NCI-H1417 (cell line): ENCODE measurements at places on chromosomes 16 and 17.

DNA sequence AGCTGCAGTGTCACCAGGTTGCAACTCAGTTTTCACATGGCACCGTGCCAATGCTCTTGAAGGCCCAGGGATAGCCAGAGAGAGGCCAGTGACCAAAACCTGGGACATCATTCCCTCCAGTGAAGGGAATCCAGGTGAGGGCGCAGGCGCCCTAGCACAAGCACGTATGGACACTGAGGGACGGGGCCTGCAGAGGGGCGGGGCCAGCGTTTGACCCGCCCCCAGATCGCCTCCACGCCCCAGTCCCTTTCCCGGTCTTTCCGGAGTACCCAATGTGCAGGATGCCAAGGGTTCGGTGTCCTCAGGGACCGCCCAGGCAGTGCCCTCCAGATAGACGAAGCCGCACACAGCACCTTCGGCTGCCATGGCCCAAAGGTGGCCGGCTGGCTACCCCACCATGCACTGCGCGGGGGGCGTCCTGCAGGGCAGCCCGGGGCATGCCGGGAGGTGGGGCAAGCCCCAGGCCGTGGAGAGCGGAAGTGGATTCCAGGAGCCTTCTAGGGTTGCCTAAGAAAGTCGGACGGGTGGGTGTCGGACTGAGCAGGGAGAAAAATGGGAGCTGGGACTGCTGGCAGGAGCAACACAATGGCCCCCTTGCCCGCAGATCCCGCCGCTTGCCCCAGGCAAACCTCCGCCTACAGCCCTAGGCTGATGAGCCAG, 4.6 kb downstream of the SLC12A4 start:
- no peak for DNase-seq

DNA sequence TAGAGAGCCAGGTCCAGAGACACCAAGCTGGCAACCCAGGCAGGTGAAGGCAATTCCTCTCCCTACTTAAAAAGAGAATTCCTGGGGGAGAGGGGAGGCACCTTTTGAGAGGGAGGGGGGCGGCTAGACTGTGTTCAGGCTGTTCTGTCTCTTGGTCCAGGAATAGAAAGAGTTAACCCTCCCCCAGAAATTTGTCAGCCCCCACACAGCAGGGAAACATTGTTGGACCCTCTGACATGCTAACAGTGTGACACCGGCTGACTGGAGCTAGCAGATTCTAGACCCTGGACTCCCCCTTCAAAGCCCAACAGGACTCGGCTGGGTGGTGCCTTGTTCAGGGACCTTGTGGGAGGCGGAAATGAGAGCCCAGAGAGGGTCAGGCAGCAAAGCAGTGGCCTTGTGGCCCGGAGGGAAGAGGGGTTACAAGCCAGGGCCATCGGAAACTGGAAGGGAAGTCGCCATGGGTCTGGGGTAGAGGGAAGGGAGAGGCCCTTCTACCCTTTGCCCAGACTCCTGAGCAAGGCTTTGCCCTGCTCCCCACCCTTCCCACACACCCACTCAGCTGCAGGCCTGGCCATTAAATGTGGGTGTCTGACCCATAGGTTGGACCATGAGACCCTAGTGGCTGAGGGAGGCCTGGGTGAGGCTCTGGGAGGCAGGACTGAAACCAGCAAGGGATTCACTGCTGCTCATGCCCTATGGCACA, 44.6 kb downstream of the RAI1 start:
- no peak for DNase-seq

DNA sequence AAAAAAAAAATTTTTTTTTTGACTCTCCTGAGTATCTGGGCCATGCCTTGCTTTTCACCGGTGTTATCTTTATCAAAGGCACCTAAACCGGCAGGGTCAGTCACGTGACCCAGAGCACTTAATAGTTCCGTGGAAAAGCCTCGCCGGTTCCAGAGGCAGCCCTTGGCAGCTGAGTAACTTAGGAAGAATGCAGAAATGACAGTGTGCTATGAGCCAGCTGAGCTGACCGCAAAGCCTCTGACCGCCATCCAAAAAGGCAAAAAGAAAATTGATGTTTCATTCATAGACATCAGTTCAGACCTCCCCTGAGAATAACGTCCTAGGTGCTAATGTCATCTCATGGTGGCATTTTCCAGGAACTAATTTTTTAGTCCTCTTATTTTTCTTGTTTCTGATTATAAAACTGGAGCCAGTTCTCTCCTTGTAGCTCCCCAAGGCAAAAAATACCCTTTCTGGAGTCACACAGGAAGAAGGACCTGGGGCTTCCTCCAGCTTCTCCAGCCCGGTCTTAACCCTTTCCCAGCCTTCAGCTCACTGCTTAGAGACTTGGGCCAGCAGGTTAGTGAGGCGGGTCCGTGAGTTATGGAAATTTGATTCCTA, 122.6 kb downstream of the SOCS1 start:
- no peak for DNase-seq

DNA sequence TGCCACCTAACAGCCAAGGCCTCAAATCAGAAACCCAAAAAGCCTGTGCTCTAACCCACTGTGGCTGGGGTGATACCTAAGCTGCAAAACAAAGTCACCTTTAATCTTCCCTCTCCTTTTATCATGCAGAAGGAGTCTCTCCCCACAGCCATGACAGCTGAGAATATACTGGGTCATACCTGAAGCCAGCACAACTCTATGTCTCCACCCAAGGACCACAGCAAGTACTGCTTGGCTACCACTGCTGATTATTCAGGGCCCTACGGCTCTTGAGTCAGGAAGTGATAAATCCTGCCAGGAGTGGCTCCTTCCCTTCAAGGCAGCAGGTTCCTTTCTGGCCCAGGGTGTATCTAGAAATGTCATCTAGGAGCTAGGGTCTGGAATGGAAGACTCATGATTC, 151.5 kb upstream of the TOM1L1 start:
- DNase-seq: no peak

GRCh38 chr16:59573528-59574271, 839.6 kb upstream of the GOT2 start:
- DNase-seq: no peak

DNA sequence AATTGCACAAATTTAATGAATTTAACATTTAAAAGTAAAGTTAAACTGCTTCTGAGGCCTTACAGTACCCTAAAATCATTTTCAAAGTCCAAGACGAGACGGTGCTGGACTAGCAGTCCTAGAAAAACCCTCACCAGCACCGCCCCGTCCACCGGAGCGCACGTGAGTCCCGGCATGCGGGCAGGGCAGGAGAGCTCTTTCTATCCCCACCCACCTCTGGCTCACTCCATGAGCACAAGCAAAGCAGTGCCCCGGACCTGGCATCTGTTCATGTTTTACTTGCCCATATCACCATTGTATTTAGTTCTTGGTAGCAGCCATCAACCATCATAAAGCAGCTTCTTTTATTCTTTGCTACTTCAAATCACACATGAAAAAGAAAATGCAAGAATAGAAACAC, 41.7 kb downstream of the ANKRD11 start:
- no peak for DNase-seq

DNA sequence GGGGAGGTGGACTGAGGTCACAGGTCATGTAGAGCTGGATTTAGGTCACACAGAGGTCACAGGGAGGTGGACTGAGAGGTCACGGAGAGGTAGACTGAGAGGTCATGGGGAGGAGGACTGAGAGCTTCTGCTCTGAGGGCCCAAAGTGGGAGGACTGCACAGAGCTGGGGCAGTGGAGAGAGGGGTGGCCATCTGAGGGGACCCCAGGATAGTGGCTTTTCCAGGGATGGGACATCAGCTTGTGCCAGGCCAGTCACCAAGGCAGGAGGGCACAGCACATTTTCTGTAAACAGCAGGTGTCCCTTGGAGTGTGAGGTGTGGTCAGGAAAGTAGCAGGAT, 26.1 kb upstream of the JPT2 start:
- DNase-seq: no peak

GRCh38 chr16:35195173-35195863, 1735.9 kb downstream of the TP53TG3F start:
- no peak for DNase-seq

GRCh38 chr16:69106491-69107315, 1.2 kb downstream of the HAS3 start:
- DNase-seq: no peak

- DNase-seq: no peak
Measured at GRCh38 chr17:55479903-55480302, 31.3 kb downstream of the SMIM36 start.

GRCh38 chr16:86211265-86211664, 299.1 kb upstream of the FOXF1 start:
- DNase-seq: no peak

GRCh38 chr16:15649727-15650018, 372 bp upstream of the NDE1 start:
- no peak for DNase-seq

DNA sequence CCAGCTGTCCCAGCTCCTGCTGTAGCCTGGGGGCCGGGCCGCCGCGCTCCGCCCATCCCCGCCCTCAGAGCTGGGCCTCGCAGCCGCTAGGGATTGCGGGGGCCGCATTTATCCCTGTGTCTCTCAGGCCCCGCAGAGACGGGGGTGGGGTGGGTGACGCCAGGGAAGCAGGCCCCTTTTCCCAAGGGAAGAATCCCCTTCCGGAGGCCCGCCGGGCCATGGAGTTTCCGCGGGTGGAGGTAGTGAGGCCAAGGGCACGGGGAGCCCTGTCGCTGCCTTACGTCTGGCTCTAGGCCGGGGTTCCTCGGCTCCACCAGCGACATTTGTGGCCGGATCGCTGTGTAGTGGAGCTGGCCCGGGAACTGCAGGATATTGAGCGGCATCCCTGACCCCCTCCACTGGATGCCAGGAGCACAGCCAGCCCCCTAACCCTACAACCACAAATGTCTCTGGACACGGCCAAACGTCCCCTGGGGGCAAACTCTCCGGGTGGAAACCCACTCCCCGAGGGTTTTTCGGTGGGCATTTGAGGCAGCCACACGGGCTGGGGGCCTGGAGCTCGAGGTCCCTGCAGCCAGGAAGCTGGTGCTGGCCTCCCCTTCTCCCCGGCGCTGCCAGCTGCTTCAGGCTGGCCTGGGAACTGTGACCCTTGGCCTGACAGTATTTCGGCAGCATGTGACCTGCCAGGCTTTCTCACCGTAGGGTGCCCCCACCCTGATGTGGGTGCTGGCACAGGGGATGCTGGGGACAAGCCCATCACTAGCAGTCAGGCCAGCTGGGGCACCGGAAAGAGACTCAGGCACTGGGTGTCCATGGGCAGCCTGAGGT, 12.0 kb upstream of the CD300A start:
- DNase-seq: peak; percentile 86

DNA sequence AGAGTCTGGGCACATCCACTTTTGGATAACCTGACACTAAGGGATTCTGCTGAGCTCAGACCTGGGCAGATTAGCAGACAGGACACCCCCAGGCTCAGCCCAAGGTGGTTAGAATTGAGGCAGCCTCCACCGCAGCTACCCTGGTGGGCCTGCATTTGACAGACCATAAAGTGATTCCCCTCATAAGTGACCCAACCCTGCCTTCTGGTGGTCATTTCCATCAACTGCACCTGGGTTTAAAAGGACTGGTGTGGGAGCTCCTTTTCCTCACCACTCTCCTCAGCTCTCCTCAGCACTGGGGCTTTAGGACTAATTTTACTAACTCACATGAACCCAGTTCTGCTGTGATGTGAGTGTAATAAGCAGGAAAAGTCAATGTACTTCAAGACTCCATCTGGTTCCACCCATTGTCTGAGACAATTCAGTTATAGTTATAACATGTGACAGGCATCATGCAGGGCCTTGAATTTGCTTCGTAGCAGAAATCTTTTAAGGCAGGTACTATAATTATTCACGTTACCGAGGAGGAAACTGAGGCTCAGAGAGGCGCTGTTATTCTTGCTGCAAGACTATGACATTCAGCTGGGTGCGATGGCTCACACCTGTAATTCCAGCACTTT, 42.5 kb downstream of the MYH3 start:
- DNase-seq: peak; percentile 47

DNA sequence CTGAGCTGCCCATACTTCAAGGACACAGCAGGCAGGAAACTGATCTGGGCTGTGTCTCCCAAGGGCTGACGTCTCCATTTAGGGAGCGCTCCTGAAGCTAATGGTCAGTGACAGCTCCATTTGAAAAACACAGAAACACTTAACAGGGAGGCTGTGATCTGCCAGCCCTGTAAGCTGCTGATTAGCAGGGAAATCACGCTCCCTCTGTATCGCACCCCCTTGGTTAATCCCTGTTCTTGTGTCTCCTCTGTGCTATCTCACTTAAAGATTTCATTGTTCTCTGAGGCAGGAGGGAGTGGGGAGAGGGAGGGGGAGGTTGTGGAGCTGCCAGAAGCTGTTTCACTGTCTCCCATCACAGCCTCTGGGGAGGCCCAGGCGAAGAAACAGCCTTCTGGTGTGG, 47.4 kb upstream of the CACNG3 start:
- no peak for DNase-seq

GRCh38 chr16:14196539-14196938, 125.4 kb downstream of the MRTFB start:
- peak; percentile 46 for DNase-seq

- no peak for DNase-seq
Measured at GRCh38 chr16:27230562-27231001, 27.3 kb downstream of the KDM8 start.

DNA sequence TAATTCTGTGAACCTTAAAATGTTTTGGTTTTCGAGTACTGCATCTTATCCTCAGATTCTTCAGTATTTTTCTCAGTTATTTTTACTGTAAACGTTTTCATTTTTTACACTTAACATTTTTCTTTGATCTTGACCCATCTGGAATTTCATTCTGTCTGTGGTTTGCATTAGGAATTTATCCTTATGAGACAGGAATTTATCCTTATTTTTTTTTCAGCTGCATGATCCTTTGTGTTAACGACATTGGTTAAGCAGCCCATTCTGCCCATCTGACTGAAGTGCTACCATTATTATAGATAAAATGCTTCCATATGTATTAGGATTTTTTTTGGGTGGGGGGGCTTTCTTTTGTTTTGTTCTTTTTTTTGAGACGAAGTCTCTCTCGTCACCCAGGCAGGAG, 41.0 kb downstream of the SNX29 start:
- no peak for DNase-seq

GRCh38 chr17:149231-149630, 11.9 kb downstream of the SCGB1C2 start:
- no peak for DNase-seq

- peak; percentile 27 for DNase-seq
Measured at GRCh38 chr16:69179328-69180010, 7.5 kb upstream of the SNTB2 start.

DNA sequence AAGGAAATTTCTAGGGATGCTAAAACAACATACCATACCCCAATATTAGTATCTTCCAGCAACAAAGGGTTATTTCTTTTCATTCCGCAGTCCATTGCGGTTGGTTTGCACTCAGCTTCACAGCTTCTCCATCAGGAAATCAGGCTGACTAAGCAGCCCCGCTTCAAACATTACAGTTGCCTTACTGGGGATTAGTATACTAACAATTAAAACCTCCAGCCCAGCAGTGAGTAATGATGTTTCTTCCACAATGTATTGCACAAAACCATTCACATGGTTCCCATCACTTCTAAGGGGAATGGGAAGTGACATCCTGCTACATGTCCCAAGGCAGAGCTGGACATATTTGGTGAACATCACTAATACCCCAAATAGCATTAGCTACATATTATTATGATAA, 1384.9 kb downstream of the CDH8 start:
- no peak for DNase-seq

DNA sequence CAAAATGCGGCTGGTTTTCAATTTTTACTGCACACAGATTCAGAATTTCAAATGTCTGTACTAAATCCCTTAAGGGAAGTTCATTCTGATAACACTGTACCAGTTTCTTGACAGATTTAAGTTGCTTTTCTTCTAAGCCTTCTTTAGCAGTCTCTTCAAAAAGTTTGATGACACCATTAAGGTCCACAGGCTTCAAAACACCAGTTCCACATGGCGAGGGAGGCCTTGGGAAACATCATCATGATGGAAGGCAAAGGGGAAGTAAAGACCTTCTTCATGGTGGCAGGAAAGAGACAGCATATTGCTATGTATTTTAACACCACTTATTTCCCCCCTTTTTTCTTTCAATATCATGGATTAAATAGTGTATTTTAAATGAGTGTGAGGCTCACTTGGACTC, 24.5 kb downstream of the NLRC5 start:
- DNase-seq: no peak
